ENCODE measurements at places on chromosomes 2 and 18.
A peak's percentile ranks its signal among the peaks of the same experiment; 100 is the strongest.

- DNase-seq = no peak
Measured at GRCh38 chr2:10668402-10669012, 21.3 kb downstream of the NOL10 start.

GRCh38 chr2:169623235-169623634, 39.1 kb downstream of the PPIG start:
- DNase-seq = no peak

DNA sequence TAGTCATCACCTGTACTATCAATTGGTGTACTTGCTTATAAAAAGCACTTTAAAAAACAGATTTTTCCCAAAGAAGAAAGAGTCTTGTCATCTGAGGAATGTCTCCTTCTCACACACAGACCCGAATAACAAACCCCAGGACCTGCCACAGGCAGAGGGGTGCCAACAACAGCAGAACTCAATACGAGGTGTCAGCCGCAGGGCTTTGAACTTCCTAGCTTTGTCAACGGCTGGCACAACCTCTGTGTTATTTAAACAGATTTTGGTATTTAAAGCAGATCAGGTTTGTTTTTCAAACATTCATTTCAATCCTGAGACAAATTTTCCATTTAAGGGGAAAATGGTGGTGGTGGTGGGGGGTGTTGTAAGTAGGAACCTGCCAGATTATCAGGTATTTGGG, 138.4 kb upstream of the RIOK3 start:
- DNase-seq = no peak

GRCh38 chr2:54287532-54287931, 31.5 kb upstream of the TSPYL6 start:
- DNase-seq = no peak

DNA sequence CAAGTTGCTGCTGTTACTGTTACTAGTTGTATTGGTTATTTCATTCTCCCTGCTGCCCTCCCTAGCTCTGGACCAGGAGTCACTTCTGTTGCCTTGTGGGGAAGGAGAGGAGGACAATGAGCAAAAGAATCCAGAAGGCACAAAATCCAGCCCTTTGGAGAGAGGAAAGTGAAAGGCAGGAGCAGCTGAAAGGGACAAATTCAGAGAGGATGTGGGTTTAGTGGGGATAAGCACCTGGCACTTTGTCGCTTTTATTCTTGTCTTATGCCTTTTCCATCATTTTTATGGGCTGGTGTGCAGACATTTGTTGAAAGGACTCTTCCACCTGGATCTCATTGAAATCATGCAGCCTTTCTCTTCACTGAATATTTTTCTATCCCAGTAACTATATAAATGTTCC, 24.3 kb upstream of the LTBP1 start:
- no peak for DNase-seq

GRCh38 chr2:72926368-72926767, 9.0 kb downstream of the EMX1 start:
- DNase-seq = no peak

DNA sequence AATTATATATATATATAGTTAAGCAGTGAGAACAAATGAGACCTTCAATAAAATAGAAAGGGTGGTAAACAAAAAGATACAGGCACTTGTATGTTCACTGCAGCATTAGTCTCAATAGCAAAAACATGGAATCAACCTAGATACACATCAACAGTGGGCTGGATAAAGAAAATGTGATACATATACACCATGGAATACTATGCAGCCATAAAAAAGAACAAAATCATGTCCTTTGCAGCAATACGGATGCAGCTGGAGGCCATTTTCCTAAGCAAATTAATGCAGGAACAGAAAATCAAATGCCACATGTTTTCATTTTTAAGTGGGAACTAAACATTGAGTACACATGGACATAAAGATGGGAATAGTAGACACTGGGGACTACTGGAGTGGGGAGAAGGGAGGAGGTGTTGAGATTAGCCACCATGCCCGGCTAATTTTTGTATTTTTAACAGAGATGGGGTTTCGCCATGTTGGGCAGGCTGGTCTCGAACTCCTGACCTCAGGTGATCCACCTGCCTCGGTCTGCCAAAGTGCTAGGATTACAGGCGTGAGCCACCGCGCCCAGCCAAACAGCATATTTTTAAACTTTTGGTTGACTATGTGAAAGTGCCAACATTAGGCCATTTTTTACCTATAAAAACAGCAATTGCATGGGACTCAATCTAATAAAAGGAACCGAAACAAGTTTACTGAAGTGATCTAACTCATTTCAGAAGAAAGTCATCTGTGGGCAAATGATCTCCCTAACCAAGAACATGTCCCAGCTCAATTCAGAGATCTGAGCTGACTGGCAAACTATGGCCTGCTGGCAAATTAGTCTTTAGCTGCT, 23.7 kb downstream of the ICA1L start:
- DNase-seq = no peak

GRCh38 chr2:199105826-199106225, 351.9 kb downstream of the SATB2 start:
- no peak for DNase-seq

- no peak for DNase-seq
Measured at GRCh38 chr2:88950010-88950409, 258.5 kb downstream of the RPIA start.

- no peak for DNase-seq
Measured at GRCh38 chr2:157349949-157350515, 24.4 kb upstream of the ERMN start.

DNA sequence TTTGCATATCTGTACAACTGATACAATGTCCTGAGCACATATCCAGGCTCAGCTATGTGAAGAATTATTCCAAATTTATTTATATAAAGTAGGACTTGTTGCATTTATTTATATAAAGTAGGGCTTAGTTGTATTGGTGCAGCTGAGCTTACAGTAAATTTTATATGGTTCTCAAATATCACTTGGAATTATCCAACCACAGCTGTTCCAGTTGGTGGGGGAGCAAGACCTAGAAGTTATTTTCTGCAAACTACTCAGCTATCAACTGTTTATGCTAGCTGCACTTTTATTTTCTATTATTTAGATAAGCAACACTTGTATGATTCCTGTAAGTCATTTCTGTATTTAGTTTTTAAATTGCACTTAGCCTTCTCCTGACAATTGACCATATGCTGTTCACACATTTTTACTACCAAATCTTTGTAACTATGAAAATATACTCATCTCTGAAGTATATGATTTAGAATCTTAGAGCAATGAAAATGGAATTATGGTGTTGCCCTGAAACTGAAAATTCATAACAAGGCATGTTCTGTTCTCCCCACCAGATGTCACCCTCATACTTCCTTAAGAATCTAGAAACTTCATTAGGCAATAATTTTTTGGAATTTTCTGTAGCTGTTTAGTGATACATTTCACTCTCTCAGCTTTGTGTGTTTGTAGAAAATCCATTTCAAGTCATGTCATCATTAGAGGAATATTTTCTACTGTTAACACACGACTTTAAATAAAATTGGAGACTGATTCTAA, 157.0 kb upstream of the CBLN2 start:
- no peak for DNase-seq

GRCh38 chr2:206918263-206918662, 21.1 kb upstream of the CPO start:
- no peak for DNase-seq

- no peak for DNase-seq
Measured at GRCh38 chr2:210474776-210475175, 1.8 kb downstream of the LANCL1 start.

- DNase-seq = no peak
Measured at GRCh38 chr2:99386011-99386410, 48.8 kb downstream of the EIF5B start.

DNA sequence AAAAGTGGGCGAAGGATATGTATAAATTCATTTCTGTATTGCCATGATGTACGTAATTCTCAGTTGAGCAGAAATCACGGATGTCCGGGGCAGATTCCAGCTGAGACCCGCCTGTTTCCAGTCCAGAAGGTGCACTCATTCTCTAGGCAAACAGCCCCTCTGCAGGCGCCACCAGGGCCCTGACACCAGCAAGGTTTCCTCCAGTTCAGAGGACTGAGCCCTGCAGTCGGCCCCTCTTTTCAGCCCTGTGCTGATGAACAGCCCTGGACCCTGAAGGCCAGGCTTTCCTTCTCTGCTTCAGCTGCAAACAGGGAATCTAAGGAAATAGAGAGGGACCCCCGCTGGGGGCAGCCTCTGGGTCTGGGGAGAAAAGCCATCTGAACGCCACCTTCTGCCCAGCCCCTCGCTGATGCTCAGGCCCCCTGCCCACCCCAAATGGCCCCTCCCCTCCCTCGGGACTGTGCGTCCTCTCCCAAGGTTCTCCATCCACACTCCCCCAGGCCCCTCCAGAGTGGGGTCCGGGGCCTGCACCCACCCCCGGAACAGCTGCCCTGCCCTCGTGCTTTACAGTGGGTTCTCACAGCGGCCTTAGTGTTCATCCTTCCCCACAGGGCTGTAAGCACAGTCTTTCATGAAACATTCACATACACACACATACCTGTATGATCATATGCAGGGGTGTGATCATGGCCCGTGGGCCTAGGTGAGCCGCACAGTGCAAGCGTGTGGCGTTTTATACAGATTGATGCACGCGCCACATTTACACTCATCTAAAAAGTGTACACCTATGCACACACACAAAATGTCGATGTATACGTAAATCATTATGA, 12.1 kb downstream of the COPS9 start:
- DNase-seq = no peak

DNA sequence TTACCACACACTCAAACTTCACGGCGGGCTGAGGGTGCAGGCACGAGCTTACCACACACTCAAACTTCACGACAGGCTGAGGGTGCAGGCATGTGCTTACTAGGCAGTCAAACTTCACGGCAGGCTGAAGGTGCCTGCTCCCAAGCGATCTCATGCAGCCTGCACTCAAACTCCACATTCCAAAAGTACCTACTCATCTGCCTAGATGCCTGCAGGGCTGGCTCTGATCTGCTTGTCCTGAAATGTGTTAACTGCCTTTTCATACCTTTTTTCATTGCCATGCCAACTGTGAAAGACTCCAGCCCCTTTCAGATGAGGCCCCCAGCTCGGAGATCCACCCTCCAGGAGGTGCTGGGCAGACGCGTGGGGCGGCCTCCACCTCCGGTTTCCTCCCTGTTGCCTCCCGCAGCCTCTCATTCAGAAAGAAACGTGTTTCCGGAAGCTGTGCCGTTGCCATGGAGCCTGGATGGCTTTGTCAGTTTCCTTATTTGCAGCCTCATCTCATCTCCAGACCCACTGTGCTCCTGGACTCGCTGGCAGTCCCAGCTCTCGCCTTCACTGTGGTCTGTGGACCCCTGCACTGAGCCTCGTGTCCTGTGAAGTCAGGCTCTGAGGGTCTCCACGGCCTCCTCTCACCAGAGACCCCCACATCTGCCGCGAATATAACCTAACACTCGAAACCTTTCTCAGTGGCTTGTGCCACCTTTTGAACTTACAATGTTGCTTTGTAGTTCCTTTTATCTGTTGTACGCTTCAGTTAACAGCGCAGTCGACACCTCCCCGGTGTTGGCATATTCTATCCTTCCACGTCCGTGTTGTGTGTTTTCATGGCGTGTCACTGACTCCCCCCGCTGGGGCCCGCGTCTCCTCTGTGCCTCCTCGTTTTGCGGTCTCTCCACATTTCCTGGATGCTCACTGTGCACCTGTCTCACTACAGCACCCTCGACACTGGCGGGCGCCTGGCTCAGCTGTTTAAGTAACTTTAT, 106.1 kb upstream of the ALKAL2 start:
- peak; percentile 54 for DNase-seq

DNA sequence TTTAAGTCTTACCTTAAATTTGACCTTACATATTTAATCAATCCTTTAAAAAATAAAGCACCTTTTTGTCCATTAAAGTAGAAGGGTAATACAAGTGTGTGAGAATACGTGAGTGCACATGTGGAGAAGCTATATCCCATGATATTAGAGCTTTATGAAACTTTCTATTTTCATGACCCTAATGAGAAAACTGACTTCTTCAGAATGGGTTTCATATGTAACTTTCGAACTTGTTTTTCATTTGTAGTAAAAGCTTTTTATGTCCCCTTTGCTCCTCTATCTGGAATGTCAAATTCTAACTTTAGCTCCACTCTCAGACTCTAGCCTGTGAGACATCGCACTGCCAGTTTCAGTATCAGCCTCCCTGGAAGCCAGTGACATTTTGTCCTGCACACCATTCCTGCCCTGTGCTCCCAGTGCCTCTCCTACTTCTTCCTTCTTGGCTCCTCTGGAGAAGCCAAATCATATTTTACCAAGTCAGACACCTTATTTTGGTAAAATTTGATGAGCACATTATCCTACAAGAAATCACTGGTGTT, 42.0 kb downstream of the MAPRE2 start:
- DNase-seq = no peak
